NCI-H1105 (cell line): ENCODE measurements at places on chromosomes 2 and 18.

DNA sequence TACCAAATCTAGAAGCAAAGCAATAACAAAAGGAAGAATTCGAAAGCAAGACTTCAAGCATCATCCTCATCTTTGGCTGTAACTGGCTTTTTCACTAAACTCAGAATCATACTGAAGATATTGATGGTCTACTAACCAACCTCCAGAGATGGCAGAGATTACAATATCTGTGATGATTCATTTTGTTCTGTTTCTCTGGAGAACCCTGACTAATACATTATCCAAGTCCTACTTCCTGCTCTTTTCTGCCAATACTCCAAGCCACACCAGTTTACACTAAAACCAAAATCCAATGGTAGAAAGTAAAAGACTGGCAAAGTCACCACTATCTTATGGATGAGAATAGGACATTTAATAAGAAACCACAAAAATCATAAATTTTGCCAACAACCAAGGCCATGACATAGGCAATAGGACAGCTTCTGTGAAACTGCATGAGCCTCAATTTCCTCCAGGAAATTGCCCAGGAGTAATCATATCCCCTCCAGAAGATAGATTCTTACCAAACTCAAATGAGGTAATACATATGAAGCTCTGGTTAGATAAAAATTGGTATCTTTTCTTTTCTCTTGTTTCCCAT, 159.8 kb downstream of the METTL4 start:
- no peak for DNase-seq

GRCh38 chr2:18544171-18544570, 16.3 kb downstream of the RDH14 start:
- DNase-seq: no peak

GRCh38 chr2:107635883-107636282, 190.8 kb upstream of the RGPD4 start:
- no peak for DNase-seq

DNA sequence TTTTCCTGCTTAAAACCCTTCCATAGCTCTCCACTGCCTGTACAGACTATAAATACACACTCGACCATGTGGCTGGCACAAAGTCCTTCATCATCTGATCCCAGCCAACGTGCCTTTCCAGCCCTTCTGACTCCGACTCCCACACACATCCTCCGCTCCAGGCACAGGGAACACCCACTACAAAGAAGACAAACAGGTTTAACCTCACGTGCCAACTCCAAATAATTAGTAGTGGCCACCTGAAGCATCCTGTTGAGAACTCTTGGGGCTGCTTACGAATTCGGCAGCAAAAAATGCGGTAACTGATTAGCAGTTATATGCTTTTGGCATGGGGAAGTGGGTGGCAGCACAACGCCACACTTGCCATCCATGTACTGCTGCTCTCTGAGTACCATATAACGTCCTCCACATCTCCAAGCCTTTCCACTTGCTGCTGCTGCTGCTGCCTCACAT, 12.1 kb downstream of the SPIRE1 start:
- DNase-seq: peak; percentile 58

GRCh38 chr2:176960736-176961520, 251.7 kb upstream of the HNRNPA3 start:
- no peak for DNase-seq

DNA sequence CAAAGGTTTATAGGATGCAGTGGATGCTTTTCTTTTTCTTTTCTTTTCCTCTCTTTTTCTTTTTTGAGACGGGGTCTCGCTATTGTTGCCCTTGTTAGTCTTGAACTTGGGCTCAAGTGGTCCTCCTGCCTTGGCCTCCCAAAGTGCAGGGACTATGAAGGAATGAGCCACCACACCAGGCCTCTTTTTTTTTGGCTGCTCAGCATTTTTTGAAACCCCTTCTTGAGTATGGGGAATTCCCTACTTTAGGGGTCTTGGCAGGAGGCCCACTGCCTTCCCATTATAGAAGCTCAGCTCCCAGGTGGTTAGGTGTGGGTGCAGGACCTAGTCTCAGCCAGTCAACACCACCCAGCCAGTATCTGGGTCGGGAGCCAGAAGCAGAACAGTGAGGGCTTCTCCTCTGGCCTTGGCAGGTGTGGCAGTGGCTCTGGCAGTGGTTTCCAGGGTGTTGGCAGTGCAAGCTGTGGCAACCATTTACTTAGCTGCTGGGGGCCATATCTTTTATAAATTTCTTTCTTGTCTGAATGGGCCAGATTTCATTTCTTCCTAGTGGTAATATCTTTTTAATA, 51.4 kb upstream of the ACYP2 start:
- DNase-seq: no peak

GRCh38 chr2:240991378-240992263, 6.8 kb upstream of the SNED1 start:
- no peak for DNase-seq

DNA sequence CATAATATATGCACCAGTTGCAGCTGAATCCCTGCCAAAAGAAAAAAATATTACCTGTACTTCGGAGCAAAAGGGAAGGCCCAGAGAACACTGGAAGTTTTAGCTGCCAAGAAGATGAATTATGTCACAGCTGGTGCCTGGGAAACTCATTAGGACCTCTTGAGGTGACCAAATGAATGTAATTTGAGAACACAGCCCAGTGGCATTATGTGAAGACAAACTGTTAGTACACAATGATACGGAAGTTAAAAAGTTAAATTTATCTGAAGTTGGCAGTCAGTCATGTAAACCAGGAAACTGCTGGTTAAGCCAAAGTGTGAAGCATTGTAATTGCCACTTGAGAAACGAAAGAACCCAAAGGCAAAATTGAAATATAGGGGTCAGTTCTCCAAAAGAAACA, 80.7 kb downstream of the EML4 start:
- peak; percentile 94 for DNase-seq

- DNase-seq: no peak
These were observed 19.4 kb downstream of the DOK1 start for GRCh38 chr2:74573747-74574562.

DNA sequence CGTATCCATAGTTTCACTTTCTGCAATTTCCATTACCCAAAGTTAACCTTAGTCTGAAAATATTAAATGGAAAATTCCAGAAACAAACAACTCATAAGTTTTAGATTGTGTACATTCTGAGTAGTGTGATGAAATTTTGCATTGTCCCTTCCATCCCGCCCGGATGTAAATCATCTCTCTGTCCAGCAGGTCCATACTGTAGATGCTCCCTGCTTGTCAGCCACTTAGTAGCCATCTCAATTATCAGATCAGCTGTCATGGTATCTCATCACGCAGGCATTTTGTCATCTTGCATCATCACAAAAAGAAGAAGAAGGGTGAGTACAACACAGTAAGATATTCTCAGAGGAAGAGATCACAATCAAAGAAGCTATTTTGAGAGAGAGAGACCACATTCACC, 185.0 kb upstream of the STK17B start:
- no peak for DNase-seq

DNA sequence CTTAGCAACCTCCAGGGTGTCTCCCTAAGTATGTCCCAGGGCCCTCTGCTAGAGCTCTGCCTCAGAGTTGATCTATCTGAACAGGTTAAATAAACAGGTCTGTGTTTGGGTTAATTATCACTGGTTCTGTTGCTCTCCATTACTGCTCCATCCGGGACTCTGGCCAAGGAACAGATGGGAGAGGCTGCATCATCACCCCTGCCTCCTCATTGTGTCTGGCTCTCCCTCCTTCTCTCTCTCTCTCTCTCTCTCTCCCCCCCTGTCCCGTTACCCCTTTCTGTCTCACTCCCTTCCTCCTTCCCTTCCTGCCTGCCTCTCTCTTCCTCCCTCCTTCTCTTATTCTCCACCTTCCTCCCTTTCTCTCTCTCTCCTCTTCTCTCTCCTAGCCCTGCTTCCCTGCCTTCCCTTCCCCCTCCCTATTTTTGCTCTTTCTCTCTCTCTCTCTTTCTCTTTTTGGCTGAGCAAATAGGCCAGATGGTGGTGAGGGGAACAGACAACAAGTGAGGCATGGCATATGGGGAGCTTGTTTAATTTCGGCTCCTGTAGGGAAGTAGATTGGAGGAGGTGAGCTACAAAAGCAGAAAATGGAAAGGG, 62.1 kb downstream of the SETBP1 start:
- peak; percentile 87 for DNase-seq

DNA sequence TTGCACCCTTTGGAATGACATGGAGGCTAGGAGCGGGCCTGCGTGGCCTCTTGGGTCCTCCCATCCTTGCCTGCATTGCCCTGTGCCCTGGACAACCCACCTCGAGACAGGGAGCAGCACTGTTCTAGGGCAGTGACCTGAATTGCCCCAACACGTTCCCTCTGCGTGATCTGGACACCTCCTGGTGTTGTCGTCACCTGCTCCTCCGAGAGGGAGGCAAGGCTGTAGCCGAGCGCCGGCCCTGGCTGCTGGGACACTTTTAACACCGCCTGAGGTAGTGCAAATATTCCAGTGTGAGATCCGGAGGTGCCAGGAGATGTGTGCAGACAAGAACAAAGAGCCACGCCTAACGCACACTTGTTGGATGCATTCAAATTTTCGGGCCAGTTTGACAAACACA, 131.5 kb downstream of the SMAD7 start:
- DNase-seq: no peak

DNA sequence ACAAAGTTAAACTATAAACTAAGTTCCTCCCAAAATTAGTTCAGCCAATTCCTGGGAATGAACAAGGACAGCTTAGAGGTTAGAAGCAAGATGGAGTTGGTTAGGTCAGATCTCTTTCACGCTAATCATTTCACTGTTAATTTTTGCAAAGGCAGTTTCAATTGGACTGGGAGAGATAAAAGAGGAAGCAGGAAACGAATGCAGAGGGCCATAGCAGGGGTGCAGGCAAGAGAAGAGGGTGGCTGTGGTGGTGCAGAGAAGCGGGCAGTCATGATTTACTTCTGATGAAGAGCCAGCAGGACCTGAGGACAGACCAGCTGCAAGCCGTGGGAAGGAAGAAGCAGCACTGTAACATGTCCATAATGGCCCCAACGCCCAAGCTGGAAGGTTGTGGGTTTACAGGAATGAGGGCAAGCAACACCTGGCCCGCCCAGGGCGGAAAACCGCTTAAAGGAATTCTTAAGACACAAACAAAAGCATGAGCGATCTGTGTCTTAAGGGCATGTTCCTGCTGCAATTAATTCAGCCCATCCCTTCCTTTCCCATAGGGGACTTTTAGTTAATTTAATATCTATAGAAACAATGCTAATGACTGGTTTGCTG, 4.1 kb upstream of the RMP24 start:
- no peak for DNase-seq

GRCh38 chr18:31203096-31203793, 40.6 kb upstream of the DSC1 start:
- DNase-seq: no peak

- no peak for DNase-seq
These were observed 141.0 kb downstream of the INHBB start for GRCh38 chr2:120486946-120487345.

GRCh38 chr2:227703961-227704360, 13.9 kb downstream of the SLC19A3 start:
- DNase-seq: no peak

DNA sequence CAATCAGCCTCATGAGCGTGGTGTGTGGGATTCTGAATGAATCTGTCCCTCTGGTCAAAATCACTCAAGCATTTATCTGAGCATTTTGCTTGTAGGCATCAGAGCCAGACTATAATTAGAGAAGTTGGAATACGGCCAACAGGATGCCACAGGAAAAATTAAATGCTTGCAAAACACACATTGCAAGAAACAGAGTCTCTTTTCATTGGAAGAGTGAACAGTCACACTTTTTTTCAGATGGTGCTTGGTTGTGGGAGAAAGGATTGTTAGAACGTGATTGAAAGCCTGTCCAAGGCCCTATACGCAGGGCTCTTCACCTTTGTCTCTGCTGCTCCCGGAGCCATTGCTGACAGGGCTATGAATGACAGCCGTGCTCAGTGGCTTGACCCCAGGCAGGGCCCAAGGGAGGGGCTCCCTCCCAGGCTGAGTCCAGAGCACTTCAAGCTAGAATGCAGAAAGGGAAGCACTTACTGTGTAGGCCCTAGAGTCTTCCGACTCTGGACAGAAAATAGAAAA, 59.8 kb downstream of the SNTG2 start:
- DNase-seq: peak; percentile 81

DNA sequence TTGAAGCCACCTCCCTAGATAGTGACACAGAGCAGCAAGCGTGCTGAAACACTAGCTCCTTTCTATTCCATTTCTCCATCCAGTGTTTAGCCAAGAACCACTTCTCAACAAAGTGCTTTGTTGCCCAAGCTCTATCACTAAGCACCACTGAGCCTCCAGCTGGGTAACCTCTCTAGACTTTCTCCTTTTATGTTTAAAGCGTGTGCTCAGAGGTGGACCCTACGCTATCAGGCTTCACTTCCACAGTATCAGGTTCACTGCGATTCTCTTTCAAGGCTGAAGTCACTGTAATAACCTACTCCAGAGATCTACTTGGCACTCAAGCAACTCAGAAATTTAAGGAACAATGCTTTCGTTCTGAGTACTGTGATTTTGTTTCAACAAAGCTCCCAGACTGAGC, 197.9 kb downstream of the LNPK start:
- no peak for DNase-seq

DNA sequence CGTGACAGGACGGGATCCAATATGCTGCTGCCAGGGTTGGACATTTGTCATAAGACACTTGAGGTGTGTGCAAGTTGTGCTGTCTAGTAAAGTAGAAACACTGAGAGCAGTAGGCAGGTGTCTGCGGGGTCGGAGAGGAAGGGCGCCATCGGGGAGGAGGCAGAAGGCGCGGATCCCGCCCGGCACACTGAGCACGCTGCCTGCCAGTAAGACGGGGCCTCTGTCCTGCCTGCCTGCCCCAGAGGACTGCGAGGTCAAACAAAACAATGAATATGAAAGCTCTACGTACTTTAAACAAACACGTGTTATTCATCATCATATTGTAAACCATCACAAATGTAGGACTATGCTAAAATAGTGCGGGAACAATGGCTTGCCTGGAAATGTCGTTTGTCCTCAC, 349.3 kb upstream of the SALL3 start:
- no peak for DNase-seq

DNA sequence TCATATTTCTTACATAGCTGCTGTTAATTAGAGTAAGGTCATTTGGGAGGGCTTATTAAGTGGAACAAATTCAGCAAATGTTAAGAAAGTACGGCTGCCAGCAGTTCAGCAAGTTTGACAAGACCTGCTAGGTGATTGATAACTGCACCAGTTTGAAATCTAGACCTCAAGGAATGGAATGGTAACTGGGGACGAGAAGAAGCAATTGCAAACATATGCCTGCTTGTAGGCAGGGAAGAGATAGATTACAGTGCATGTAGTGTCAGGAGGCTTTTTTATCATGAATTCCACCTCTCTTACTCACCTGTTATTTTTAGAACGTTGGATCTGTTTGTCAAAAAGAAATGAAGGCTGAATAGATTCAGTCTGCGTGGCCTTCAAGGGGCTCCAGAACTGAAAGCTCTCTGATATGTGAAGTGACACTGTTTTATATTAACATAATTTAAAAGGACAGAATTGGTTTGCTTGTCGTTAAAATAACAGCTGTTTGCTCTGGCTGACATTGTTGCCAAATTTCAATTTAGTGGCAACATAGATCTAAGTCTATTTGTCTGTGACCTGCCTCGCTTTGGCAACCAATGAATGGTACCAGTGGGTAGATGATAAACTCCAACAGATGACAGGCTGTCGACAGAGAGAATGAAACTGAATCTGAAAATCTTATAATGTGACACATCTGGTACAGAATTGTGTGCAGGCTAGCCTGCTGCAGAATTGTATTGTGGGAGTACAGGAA, 199.3 kb downstream of the ZNF407 start:
- DNase-seq: peak; percentile 31
